ENCODE measurements at places on chromosomes 13 and 19.

DNA sequence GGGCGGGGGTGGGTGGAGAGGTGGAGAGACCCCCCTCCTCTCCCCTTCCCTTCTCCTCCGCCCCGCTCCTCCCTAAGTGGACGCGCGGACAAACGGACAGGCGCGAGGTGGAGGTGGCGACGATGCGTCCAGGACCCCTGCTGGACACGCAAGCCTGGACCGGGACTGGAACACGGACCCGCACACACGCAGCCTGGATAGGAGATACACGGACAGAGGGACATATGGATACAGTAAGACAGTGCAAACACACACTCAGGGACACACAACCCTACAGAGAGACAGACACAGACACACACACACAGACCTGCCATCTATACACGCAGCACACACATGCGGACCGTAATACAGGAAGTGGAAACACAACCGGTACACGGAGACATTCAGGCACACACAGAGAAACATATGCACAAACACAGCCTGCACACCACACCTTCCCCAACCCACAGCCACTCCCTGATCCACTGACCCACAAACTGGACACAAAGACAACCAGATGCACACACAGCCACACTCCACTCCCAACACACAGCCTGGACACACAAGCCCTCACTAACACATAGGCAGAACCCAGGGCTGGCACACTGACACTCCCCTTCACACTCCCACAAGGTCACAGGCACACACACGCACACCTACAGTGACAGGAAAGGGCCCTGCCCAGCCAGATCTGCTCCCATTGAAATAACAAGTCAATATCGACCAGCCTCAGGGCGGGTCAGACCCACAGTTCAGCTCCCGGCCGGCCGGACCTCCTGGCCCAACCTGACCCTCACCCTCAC, 696 bp upstream of the ERFL start:
- DNase-seq: peak; percentile 53

- DNase-seq: peak; percentile 33
These were observed 3.9 kb upstream of the GSK3A start for GRCh38 chr19:42246143-42246921.

DNA sequence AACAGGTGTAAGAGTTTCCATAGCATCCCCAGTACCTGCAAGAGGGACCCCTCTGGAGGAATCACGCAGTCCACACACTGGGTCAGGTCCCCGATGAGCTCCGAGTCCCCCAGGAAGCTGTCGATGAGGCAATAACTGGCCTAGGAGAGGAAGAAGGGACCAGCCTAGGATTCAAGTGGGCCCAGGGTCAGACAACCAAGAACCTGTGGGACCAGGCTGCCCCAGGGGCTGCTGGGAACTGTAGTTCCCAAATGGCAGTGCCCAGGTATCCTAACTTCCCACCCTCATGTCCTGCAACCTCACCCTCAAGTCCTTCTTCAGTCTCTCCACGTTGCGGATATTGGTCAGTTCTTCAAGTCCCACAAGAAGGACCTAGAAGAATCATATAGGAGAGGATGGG, 1.8 kb downstream of the FUZ start:
- no peak for DNase-seq

DNA sequence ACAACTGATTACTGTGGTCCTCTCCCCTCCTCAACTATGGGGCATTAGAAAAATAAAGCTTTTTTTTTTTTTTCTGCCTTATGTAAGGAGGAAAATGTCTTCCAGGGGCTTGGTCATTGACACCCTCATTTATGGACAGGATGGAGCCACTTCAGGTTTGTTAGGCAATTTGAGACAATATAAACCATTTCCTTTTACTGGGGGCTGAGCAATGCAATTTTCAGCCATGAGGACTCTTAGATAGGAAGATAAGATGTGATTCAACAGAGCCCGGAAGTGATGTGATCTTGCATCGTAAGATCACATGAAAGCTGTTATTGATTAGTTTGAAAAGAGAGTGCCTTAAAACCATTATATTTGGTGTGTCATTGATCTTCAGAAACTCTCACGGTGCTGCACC, 210.8 kb downstream of the OXGR1 start:
- DNase-seq: no peak

GRCh38 chr13:99973163-99973807, 1.7 kb upstream of the ZIC5 start:
- no peak for DNase-seq

- DNase-seq: no peak
These were observed 845.3 kb upstream of the MIR17HG start for GRCh38 chr13:90502153-90502552.

- no peak for DNase-seq
These were observed 34.4 kb upstream of the VWA8 start for GRCh38 chr13:41995336-41995735.

GRCh38 chr19:11203194-11204075, 6.1 kb upstream of the KANK2 start:
- DNase-seq: peak; percentile 27

GRCh38 chr19:44005973-44006372, 3.2 kb downstream of the ZNF230 start:
- no peak for DNase-seq

DNA sequence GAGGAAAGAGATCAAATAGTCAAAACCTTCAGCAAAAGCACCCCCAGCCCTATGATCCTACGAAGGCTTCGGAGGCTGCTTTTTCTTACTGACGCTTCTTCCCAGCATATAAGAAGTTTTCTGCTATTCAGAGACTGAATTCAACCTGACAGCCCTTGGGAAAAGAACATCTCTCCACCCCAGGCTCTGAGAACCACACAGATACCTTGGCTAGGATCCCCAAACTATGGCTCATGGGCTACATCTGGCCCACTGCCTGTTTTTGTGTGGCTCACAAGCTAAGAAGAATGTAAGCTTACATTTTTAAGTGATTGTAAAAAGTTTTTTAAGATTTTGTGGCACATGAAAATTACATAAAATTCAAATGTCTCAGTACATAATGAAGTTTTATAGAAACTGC, 3.0 kb downstream of the SLC15A1 start:
- DNase-seq: no peak

DNA sequence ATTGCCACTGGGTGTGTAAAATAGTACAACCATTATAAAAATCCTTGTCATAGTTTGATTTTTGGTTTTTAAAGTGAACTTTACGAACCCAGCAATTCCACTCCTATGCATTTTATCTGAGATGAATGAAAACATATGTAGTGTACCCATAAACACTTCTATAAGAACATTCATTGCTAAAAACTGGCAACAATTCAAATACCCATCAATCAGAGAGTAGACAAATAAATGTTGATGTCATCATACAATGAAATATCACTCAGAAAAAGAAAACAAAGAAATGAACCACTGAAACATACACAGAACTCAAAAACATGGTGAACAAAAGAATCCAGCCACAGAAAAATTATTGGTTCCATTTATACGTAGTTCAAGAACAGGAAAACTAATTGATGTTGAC, 202.3 kb downstream of the ABCC4 start:
- DNase-seq: no peak

DNA sequence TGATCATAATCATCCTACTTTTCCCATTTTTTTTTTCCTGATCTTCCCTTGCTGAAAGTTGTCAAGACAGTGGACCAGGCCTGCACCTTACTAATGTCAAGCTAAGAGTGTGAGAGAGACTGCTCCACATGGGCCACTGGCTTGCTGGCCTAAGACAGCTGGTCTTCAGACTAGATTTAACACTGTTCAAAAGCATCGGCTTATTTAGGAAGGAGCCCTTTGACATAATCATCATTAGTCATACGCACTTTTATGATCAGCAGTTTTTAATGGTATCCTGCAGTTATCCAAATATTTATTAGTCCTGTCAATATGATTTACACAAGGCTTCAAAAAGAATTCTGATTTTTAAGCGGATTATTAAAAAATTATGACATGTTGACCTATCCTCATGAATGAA, 270.6 kb downstream of the DNAJC15 start:
- no peak for DNase-seq

- DNase-seq: no peak
These were observed 75.2 kb upstream of the MRI1 start for GRCh38 chr19:13689085-13689484.

DNA sequence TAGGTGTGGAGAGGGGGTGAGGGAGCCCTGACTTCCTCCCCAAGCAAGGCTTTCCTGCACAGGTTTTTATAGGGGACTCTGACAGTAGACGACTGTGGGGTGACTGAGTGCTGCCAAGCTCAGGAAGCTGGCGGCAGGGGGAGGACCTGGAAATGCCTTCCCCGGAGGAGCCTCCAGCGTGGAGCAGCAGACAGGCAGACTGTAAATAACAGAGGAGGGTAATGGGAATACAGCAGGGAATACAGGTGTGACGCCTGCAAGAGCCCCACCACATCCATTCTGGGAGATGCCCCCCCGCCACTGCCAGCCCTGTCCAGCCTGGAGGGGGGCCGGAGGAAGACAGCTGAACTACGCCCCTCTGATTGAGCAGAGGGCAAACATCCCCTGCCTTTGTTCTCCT, 190.4 kb downstream of the UQCRFS1 start:
- DNase-seq: no peak

- DNase-seq: no peak
These were observed 209.7 kb downstream of the SPRY2 start for GRCh38 chr13:80131204-80131603.

GRCh38 chr13:109821103-109821502, 34.7 kb upstream of the IRS2 start:
- DNase-seq: no peak

DNA sequence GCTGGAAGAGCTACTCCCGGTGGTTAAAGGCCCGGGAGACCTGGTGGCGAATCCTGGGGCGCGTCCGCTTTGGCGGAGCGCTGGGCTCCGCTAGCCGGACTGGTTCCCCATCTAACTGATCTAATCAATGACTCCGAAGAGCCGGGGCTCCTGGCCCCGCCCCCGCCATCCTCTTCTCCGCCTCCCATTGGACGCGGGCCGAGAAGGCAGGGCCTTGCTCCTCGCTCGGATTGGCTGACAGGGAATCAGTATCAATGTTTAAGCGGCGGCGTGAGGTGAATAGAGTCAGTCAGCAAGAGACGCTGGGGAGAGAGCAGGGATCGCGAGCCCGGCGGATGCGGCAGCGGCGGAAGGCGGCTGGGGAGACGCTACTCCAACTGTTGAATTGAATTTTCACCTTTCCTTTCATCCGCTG, 1.7 kb upstream of the PCDH17 start:
- peak; percentile 38 for DNase-seq

- DNase-seq: no peak
These were observed 47.7 kb downstream of the ZMYM2 start for GRCh38 chr13:20006206-20006605.

- DNase-seq: no peak
These were observed 9.9 kb downstream of the SPACA6 start for GRCh38 chr19:51702825-51703574.

DNA sequence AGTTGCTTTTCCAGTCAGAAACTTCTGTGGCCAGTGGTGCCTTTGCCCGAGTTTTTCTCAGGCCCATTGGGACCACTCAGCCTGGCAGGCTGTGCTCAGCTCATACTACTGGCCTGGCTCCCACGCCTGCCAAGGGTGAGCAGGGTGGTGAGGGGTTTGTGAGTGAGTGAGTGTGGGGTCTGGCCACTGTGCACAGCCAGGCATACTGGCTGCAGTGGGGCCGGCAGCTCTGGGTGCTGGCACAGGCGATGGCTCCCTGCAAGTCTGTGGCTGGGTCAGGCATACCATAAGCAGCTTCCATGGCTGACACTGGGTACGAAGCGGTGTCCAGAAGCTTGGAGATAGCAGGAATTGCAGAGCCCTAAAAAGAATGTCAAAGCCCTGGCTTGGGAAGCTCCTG, 161.0 kb downstream of the SLITRK6 start:
- no peak for DNase-seq

- DNase-seq: no peak
These were observed 214.8 kb downstream of the COG6 start for GRCh38 chr13:39870197-39870747.

DNA sequence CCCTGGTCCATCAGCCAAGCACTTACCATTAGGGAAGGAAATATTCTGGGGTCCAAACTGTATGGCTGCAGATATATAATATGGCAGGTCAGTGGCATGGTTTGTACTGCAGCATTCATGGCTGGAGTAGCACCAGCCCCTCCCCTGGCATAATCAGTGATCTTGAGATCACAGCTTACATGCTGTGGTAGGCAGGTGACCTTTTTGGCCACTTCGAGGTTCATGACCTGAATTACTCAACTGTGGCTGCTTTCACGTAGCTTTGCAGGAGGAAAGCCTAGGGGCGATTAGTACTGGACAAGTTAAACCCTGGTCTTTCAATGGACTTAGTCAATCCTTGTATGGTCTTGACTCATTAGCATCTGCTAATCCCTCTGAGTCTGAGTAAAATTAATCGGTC, 169.8 kb downstream of the SPRY2 start:
- no peak for DNase-seq

DNA sequence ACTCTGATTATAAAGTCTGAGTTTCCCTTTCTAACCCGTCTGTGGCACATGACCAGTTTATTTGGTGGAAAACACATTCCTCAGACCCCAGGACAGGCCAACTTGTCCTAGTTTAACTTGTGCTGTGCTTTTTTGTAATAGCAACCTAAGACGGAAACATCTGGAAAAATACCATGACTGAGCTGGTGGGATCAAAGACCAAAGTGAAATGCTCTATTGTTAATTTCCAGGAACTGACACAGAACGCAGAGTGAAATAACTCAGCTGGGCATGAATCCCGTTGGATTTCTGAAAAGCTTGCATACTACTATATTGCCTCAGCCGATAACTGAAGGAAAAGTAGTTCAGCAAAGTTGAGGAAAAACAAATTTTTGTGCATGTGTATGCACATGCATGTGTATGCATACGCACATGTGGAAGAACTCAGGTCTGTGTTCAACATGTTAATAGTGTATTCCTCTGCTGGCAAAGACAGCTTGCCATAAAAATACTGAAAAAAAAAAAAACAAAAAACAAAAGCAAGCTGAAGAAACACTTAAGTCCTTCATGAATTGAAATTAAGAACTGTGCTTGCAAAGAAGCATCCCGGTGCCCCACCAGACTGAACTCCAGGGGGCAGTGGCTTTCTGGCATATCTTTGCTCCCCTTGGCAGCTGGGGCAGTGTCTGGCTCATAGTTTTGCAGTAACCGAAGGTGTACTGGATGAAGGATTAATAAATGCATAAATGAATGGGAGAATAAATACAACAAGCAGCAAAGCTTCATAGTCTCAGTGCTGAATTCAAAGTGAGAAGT, 187.8 kb downstream of the LHFPL6 start:
- no peak for DNase-seq

GRCh38 chr13:112849500-112849899, 119.5 kb upstream of the MCF2L start:
- no peak for DNase-seq

- DNase-seq: no peak
These were observed 2.6 kb downstream of the GPR42 start for GRCh38 chr19:35373492-35373891.

- peak; percentile 28 for DNase-seq
These were observed 19.3 kb downstream of the SLC25A30 start for GRCh38 chr13:45398877-45399276.

GRCh38 chr19:1373042-1373533, 10.6 kb upstream of the NDUFS7 start:
- no peak for DNase-seq

GRCh38 chr19:20664901-20665781, 3.8 kb upstream of the ZNF626 start:
- no peak for DNase-seq

GRCh38 chr19:54418030-54418929, 3.0 kb downstream of the TTYH1 start:
- no peak for DNase-seq
